ENCODE measurements at places on chromosomes 12 and 14.

DNA sequence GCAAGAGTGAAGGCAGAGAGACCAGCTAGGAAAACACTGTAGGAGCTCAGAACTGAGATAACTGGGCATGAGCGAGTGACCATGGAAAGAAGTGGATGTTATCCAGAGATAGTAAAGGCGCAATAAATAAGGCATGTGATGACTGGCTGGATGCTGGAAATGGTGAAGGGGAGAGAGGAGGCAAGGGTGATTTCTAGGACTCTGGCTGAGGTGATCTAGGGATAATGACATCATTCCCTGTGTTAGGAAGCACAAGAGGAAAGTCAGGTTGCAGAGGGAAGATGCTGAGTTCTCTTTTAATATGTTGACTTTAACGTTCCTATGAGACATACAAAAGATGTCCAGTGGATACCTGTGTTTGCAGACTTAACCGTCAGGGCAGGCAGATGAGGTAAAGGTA lies 78.7 kb downstream of the C12orf56 start:
- DNase-seq, result no peak

DNA sequence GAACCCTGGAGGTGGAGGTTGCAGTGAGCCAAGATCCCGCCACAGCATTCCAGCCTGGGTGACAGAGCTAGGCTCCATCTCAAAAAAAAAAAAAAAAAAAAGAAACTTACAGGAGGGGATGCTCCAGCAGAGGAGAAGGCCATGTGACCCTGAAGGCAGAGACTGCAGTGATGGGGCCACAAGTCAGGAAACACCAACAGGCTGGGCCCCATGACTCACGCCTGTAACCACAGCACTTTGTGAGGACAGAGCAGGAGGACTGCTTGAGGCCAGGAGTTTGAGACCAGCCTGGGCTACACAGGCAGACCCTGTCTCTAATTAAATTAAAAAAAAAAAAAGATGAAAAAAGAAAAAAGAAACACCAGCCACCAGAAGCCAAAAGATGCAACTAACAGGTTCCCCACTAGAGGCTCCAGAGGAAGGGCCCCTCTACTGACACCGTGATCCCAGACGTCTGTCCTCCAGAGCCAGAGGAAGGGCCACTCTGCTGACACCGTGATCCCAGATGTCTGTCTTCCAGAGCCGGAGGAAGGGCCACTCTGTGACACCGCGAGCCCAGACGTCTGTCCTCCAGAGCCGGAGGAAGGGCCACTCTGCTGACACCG lies 9.1 kb upstream of the GLT1D1 start:
- no peak for DNase-seq

GRCh38 chr14:87797001-87797400 lies 196.0 kb downstream of the GALC start:
- peak; percentile 40 for DNase-seq

DNA sequence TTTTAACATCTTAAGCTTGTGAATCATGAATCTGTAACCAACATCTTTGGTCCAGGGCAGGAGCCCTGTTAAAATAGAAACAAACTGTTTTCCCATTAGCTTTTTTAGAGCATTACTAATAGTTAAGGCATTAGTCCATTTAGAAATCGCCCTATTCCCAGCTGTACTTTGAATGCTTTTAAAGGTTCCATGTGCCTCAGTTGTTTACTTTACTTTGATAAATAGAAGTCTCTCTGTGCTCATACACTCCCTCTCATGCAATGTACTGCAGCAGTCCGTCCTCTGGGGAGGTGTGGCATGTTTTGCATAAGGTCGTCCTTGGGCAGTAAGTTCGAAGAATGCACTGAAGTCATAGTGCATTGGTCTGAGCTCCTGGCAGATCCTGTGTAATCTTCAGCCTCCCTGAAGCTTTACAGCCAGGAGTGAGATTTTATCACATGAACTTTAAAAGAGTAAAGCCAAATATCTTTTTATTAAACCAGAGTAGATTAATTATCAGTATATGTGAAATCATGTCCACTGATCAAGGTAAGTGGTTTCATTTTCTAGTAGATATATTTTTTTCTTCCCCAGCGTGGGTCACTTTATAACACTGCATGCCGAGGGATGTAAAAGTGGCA lies 134.7 kb downstream of the FGD4 start:
- DNase-seq, result no peak

DNA sequence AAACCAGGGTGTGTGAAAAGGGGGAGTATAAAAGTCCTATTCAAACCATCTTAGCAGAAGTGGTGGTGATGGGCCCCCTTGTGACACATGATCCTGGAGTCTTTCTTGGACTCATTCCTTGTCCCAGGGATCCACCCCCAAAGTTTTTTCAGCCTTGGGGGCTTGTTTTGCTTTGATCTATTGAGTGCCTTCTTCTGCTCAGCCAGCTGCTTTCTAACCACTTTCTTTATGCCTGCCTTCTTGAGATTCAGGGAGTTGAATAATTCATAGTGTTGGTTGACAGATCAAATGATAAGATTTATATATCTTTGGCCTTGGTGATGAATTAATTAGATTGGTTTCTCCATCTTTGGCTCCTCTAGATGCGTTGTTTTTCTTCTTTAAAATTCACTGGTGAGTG lies 926.7 kb downstream of the DIO2 start:
- no peak for DNase-seq

DNA sequence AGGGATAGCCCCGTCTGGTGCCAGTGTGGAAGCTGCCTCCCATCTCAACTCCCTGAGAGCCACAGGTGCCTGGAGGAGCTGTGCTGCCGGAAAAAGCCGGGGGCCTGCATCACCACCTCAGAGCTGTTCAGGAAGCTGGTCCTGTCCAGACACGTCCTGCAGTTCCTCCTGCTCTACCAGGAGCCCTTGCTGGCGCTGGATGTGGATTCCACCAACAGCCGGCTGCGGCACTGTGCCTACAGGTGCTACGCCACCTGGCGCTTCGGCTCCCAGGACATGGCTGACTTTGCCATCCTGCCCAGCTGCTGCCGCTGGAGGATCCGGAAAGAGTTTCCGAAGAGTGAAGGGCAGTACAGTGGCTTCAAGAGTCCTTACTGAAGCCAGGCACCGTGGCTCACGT lies 25.5 kb upstream of the P2RX4 start:
- no peak for DNase-seq

DNA sequence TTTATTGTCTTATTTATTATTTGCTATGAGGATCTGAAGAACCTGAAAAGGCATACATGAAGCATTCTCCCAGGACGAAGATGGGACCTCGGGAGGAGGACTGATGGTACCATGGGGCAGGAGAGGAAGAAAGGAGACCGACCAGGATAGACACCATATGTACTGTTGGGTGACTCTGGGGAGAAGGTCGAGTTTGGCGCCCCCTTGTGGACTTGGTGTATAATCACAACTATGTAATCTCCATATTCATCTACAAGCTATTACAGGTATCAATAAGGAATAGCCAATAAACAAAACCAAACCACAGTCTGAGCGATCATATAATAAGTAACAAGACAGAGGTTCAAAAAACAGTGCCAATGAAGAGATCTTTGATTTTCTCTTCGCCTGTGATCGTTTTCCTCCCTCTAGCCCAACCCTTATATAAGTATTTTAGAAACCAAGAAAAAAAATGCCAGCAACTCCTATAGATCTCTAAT lies 139.1 kb downstream of the SPTSSA start:
- DNase-seq, result peak; percentile 29
